Naive thymus-derived CD8-positive, alpha-beta T cell (primary cell): ENCODE measurements at places on chromosomes 7 and 10.

- DNase-seq, result no peak
Measured at GRCh38 chr10:78247266-78247665, 213.6 kb downstream of the RPS24 start.

- DNase-seq, result no peak
Measured at GRCh38 chr10:128055061-128055868, 71.0 kb downstream of the MKI67 start.

- DNase-seq, result no peak
Measured at GRCh38 chr7:26461518-26461917, 169.9 kb downstream of the SNX10 start.

GRCh38 chr10:110042891-110043290, 35.1 kb downstream of the ADD3 start:
- DNase-seq, result no peak

DNA sequence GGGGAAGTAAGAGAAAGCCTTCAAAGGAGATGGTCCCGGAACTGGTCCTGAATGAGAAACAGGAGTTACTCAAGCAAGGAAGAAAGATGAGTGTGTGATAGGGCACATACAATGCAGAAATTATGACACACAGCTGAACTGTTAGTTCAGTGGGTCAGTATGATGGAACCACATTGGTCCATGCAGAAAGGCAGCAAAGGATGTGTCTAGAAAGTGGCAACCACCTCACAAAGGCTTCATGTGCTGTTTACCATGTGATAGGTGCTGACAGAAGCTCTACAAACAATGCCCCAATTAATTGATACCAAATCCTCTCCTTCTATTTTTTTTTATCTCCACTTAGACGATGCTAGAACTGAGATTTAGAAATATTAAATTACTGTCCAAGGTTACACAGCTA, 258.3 kb downstream of the RELN start:
- no peak for DNase-seq

DNA sequence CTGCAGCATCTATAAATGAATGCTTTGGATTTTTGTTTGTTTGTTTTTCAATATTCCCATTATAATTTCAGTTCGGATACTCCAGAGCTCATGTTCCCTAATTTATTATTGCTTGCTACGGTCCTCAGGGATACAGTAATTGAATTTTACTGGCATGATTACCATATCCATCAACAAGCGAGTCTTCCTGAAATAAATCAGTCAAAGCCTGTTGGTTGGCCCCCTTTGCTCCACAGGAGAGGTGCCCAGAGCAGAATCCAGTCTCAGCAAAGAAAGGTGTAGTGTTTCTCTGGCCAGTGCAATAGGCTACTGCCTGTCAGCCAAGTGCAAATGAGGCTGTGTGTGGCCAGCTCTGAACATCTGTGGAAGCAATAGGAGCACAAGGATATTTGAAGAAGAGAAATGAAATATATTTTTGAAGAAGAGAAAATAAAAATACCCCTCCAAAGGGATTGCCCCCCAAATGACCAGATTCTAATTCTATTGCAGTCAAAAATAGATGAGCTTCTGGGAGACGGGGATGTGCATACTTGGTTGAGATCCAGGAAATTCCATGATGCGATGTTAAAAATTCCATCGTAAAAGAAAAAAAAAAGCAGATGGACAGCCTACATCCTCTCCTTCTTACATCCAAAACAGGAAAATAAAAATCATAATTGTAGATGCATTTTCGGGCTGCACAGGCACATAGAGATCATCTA, 18.1 kb downstream of the TRIL start:
- DNase-seq, result no peak

GRCh38 chr10:6221971-6222751, 19.4 kb downstream of the PFKFB3 start:
- DNase-seq, result no peak

DNA sequence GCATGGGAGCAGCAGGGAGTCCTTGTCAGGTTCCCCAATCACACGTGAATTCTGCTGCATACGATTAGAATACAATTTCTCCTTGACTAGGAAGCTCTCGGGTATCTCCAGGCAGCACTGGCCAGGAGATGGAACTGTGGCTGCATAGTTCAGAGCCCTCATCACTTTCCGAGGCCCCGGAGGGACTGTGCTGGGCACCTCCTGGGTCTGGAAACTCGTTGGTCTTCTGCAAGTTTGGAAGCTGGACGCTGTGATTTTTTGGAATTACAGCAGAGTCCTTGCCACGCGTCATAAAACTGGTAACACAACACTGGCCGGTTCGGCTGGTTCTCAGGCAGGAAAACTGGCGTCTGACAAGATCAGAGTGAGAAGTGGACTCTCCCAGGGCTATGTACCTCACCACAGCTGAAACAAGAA, 216.1 kb downstream of the CCDC3 start:
- no peak for DNase-seq

GRCh38 chr7:16492513-16493062, 27.1 kb upstream of the SOSTDC1 start:
- DNase-seq, result no peak

- DNase-seq, result no peak
Measured at GRCh38 chr7:12896316-12896715, 208.9 kb downstream of the ARL4A start.

GRCh38 chr7:155985518-155986250, 173.4 kb upstream of the SHH start:
- DNase-seq, result no peak

GRCh38 chr10:58384095-58384494, 1.1 kb upstream of the TFAM start:
- DNase-seq, result no peak

DNA sequence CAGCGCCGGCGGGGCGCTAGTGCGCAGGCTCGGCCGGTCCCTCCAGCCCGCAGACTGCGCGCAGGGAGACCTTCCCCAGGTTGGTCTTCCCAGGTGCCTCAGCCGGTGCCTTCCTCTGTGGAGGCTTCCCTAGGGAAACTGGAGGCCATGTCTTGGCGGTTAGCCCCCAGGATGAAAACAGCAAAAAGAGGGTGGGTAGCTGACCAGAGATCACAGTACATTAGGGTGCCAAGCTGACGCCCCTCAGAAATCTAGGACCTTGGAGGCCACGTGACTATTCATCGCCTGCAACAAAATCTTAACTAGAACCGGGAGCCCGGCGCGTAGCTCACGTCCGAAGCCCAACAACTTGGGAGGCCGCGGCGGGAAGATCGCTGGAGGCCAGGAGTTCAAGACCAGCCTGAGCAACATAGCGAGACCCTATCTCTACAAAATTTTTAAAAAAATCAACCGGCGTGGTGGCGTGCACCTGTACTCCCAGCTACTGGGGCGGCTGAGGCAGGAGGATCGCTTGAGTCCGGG, 327 bp upstream of the FIS1 start:
- DNase-seq, result no peak

- no peak for DNase-seq
Measured at GRCh38 chr7:44128721-44129582, 5.6 kb upstream of the POLD2 start.

DNA sequence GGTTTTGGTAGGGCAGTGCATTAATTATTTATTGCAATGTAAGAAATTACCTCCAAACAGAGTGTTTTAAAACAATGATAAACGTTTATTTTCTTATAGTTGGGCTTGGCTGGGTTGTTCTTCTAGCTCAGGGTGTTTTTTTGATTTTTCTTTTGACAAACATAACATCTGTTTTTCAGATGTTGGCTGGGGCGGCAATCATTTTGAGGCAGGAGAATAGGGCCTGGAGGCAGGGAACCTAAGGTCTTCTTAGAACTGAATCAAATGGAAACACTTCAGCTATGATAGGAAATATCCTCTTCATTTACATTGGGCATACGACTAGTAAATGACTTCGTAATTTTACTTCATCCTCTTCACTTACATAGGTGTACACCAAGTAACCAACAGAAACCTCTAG, 47.4 kb upstream of the NAMPT start:
- no peak for DNase-seq

DNA sequence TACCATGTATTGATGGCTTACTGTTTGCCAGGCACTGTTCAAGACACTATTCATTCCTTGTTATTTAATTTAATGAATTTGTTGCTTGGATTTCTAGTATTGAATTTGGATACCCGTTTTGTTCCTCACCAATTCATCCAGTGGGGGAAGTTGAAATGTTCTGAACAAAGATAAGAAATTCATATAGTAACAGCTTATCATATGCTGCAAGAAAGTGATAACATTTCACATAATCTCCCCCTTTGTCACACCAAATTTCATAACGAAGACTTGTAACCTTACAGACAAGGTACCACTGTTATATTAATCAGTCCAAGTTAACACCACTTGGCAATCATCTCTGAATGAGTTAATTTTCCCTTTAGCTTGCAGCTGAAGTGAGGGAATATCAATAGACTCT, 42.1 kb downstream of the SCIN start:
- no peak for DNase-seq

DNA sequence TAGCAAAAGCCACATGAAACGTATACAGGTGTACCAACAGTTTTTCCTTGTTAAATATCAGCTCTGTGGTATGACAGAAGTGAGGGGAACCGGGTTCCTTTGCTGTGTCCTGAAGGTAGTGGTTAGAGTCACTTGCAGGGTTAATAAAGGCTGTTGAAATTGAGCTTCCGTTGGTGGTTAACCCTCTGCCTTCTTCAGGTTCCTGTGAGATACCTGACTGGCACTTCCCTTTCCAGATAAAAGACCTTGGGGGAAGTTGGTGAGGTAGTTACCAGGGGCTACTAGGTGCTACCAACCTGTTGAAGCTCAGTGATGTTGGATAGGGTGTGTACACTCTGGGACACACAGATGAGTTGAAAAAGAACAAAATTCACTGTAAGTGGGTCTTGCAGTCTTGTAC, 384.1 kb downstream of the GATA3 start:
- no peak for DNase-seq

GRCh38 chr10:51083356-51083853, 9.1 kb downstream of the PRKG1 start:
- DNase-seq, result no peak

GRCh38 chr7:78141522-78142281, 343.1 kb downstream of the PHTF2 start:
- no peak for DNase-seq

DNA sequence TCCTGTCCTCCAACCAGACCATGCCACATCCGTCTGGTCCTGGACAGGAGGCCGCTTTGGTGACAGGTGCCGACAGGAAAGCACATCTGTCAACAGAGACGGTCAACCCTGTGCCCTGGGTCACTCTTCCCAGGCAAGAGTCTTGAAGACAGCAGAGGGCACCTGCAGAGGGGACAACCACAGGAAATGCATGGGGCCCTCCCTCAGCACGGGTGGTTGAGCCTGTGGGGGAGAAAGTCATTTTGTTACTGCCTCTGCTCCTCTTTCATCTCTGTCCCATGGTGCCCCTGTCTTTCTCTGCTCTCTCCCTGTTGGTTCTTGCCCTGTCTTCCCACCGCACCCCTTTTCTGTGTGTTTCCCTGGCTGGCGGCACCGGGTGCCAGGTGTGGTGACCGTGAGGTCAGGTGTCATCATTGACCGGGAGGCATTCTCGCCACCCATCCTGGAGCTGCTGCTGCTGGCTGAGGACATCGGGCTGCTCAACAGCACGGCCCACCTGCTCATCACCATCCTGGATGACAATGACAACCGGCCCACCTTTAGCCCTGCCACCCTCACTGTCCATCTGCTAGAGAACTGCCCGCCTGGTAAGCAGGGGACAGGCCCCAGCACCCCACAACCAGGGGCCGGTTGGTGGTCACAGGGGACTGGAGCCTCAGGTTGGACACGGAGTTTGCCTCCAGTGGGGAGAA, 17.6 kb upstream of the VSIR start:
- no peak for DNase-seq

- no peak for DNase-seq
Measured at GRCh38 chr10:82887488-82887887, 1012.5 kb downstream of the NRG3 start.
